Heart left ventricle (tissue), 16 donors: ENCODE measurements at places on chromosomes 13 and 19. TPM values are rescaled to one million over a fixed set of nuclear protein-coding genes. Genes with fewer than 3 reads are reported as not detected.

DNA sequence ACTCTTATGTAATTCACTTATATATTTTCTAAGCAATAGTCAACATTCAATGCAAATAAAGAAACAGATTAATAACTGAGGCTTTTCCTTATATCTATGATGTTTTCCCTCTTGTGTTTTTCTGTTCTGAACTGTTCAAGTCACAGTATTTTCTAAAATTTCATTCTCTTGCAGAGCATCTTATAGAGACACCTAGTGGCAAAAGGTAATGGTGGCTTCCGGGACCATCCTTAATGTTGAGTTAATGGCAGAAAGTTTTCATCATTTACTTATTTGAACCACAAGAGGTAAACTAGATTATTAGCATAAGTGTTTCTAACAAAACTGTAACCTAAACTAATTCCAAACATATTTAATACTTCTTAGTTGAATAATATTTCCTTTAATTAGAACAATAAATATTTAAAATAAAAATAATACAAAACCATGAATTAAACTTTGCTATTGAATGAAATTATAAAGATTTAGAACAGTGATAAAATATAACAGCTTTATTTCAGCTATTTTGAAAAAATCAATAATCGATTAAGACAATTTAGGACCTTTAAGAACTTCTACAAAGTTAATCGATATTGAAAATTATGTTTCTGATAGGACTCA lies 1.7 kb upstream of the SLITRK5 start:
- DNase-seq = no peak

GRCh38 chr13:45700971-45701900 lies 884 bp upstream of the CBY2 start:
- DNase-seq = no peak

- DNase-seq = no peak
These were observed 104.7 kb upstream of the FREM2 start for GRCh38 chr13:38582133-38582532.

DNA sequence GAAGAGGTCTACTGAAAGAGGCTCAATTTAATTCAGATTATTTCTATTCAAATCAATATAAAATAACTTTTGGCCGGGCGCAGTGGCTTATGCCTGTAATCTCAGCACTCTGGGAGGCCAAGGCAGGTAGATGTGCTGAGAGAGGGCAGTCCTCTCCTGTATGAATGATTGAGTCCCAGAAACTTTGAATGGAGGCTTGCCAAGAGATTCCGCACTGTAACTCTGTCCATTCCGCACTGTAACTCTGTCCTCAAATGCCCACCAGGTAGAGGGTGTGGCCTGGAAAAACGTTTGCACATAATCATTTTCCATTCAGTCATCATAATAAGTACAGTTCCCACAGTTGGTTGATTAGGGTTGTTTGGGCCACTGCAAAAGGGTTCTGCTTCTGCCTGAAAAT lies 274.7 kb upstream of the SOX21 start:
- no peak for DNase-seq

GRCh38 chr19:18172331-18173053 lies 1.1 kb upstream of the IFI30 start:
- DNase-seq = no peak

DNA sequence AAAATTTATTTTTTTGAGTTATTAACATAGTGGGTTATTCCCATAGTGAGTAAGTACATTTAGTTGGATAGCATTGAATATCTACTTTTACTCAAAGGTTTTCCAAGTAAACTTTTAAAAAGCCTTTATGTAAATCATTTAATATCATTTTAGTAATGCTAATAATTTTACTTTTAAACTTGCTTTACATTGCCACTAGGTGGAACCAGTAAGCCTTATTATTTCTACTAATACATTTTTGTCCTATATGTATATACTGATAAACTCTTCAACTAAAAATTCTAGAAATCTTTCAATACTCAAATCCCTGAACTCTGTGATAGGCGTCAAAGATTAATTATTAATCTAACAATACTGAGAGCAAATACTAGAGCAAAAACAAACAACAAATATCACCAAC lies 1709.2 kb upstream of the PCDH20 start:
- DNase-seq = no peak

GRCh38 chr19:32469795-32470194 lies 64.2 kb downstream of the DPY19L3 start:
- no peak for DNase-seq

- no peak for DNase-seq
These were observed 7.0 kb downstream of the KLF5 start for GRCh38 chr13:73065665-73066340.

DNA sequence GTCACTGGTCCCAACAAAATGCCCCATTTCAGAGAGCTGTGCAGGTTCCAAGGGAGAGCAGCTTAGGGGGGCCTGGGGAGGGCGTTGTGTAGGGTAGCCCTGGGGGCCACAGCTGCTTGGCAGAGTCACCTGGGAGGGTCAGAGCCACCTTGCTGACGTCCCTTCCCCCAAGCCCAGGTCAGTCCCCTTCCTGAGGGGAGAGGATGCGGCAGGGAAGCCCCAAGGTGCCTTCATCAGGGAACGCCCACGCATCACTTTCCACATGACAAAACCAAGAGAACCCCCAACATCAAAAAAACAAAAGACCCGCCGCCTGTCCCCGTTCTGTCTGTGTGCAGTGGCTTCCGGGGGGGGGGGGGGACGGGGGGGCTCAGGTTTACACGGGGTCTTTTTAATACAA lies 5.3 kb upstream of the UQCR11 start:
- DNase-seq = no peak

GRCh38 chr13:75857291-75857690 lies 221.2 kb downstream of the LMO7 start:
- no peak for DNase-seq

- DNase-seq = no peak
These were observed 9.7 kb downstream of the FBXL12 start for GRCh38 chr19:9808855-9809824.

DNA sequence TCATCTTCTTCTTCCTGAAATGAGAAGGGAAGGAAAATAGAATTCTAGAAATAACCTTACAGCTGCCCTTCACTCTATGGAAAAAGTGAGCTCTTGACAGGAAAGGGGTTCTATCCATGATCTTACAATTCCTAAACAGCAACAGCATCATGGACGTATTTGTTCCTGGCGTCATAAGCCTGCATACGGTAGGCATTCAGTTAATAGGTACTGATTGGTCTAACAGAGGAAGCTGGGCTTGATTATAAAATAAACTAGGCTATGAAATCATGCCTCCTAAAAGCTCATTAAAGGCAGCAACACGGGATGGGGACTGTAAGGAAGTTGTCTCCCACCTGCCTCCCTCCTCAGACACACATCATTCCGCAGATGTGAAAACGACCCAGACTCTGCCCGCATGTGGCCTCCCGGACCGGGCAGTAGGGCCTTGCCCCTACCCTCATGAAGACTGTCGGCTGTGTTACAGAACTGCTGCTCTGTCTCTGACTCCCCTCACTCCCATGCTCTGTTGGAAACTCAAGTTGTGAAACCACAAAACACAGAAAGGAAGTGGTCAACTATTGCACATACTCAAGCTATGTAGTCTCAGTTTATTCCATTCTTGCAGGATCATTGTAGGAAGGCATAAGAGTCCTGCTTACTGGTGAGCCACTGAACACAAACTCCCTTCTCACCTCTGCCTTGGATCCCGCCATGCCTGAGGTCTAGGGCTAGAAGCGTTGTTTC lies 129.8 kb downstream of the DLEU7 start:
- DNase-seq = no peak

- DNase-seq = peak; percentile 41
These were observed 28.4 kb upstream of the ENOX1 start for GRCh38 chr13:43815204-43815603.

- peak; percentile 81 for DNase-seq
These were observed at the start of gene GEMIN7 for GRCh38 chr19:45079063-45079910. Gene GEMIN7 (plus strand): TSS chr19:45079260. CDS start chr19:45090115, 10,855 bp downstream.

- DNase-seq = no peak
These were observed 38.9 kb upstream of the KATNAL1 start for GRCh38 chr13:30346153-30346788.

GRCh38 chr19:610801-611480 lies 21.3 kb downstream of the HCN2 start:
- DNase-seq = peak; percentile 73

DNA sequence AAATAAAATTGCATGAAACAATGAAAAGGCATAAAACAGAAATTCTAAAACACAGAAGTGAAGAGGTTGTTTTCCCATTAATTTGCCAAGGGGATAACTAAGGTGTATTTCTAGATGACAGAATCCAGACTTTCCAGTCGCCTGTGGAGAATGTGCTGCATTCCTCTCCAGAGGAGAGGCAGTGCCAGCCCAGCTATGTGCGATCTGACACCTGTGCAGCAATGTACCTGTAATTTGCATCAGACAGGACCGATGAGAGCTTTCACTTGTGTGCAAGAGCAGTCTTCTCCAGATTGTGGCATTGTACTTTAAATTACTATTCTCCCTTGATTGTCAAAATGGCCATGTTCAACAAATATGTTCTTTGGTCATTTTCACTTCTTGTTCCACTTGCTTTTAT lies 1037.9 kb downstream of the EFNB2 start:
- no peak for DNase-seq

GRCh38 chr19:29569038-29569911 lies 36.8 kb upstream of the POP4 start:
- no peak for DNase-seq

- peak; percentile 89 for DNase-seq
These were observed 4.3 kb downstream of the DOT1L start for GRCh38 chr19:2167896-2168618.

GRCh38 chr13:34107806-34108205 lies 289.9 kb downstream of the RFC3 start:
- DNase-seq = no peak

- no peak for DNase-seq
These were observed 13.3 kb upstream of the AKAP8L start for GRCh38 chr19:15432018-15432494.

DNA sequence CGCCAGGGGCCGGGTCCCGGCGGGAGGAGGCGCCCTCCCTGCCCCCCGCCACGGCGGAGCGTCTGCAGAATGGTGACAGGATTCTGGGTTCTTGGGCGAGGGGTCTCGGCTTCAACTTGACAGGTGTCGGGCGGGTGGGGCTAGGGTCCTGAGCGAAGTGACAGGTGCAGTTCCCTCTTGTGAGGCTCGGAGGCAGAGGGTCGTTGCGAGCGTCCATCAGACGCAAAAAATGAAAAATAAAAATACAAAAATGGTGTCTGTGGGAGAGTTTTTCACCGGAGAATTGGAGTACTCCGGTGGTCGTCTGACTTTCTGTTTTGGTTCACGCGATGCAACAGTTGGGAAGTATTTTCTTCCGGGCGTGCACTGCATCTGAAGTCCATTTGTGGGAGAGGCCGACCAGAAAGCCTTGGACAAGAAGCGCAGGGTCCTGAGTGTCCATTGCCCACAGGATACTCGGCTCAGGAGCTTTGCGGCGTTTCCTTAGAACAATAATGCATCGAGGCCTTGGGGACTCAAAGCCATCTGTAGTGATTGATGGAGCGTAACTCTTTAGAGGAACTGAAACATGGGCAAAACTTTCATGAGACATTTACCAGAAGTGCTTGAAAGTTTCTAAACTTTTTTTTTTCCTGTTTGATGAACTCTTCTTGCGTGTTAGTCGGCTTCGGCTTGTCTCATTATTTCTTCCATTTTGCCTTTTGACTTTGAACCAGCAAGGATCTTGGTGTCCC lies 759 bp downstream of the RB1 start:
- DNase-seq = peak; percentile 61

- DNase-seq = peak; percentile 68
These were observed 12.4 kb downstream of the PRKD2 start for GRCh38 chr19:46704379-46705076.

- no peak for DNase-seq
These were observed 3.3 kb upstream of the CEACAM7 start for GRCh38 chr19:41691268-41691970.

The LILRB2 gene
- total RNA-seq = 43.6 TPM

The FGF21 gene
- not detected for total RNA-seq

The ZNF470 gene
- 3.2 TPM for total RNA-seq

The KIR2DL3 gene
- total RNA-seq = 0.37 TPM

The CERS1 gene
- 0.21 TPM for total RNA-seq

The GDF15 gene
- 1.1 TPM for total RNA-seq

The RDH8 gene
- total RNA-seq = not detected

The LIPE gene
- 44.7 TPM for total RNA-seq

The TMEM255B gene
- 4.2 TPM for total RNA-seq

The P2RY11 gene
- 3.1 TPM for total RNA-seq

The SOX1 gene
- not detected for total RNA-seq

The TEX29 gene
- total RNA-seq = 0.35 TPM
